ENCODE measurements at places on chromosomes 2 and 18.

DNA sequence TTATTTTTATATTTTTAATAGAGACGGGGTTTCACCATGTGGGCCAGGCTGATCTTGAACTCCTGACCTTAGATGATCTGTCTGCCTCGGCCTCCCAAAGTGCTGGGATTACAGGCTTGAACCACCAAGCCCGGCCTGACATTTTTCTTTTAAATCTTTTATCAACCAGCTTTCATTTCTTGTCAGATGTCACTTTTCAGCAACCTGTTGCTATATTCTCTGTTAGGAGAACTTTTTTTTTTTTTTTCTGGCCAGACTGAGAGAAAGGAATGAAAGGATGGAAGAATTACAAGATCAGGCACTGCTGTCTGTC, 146.3 kb downstream of the TGIF1 start:
- no peak for DNase-seq

GRCh38 chr18:48615566-48616401, 77.0 kb downstream of the CTIF start:
- DNase-seq = no peak

- DNase-seq = no peak
These were observed 71.2 kb upstream of the SEC11C start for GRCh38 chr18:59068276-59069071.

DNA sequence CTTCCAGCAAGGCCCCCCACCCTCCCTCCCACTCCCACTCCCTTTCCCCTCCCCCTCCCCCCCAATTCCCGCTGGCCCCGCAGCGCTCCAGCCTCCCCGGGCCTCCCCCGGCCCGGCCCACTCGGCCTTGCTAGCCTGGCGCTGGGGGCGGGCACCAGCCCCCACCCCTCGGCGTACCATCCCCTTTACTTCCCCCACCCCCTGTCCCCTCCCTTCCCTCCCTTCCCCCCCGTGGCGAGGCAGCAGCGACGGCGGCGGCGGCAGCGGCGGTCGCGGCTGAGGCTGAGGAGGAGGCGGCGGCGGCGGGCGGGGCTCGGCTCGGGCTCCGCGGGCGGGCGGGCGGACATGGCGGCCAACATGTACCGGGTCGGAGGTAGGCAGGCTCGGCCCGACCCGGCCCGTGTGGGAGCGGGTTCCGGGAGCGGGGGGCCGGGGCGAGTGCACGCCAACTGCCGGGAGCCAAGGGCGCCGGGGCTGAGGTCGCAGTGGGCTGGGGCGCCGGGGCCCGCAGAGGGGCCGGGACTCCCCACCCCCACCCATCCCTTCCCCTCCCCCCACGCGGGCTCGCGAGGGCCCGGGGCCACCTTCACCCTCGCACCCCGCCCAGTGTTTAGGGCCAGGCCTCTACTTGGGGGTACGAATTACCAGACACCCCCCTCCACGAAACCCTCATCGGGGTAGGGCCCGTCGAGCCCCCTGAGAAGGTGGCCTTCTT, at the start of gene MTA3:
Gene MTA3 (plus strand): TSS at position 232 of the 715 bp plus-strand sequence. CDS start 114 bp downstream, at position 346.
- peak; percentile 70 for DNase-seq

- DNase-seq = no peak
These were observed 54.5 kb downstream of the DPP10 start for GRCh38 chr2:114496959-114497358.

DNA sequence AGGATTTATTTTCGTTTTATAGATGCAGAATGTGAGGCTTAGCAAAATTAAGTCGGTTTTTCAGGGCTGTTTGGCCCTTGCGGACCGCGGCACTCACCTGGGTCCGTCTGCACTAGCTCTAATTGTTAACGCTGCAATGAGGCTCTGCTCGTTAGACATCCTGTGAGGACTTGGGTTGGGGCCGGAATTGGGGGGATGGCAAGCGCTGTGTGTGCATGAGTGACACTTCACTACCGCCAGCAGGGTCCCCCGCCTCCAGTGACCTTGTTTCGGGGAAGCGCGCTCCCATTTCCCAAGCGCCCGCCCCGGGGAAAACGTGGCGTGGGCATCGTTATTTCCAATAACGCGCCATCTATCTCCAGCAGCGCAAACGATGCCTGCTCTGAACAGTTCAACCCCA, 54.2 kb downstream of the KCNG2 start:
- DNase-seq = no peak

DNA sequence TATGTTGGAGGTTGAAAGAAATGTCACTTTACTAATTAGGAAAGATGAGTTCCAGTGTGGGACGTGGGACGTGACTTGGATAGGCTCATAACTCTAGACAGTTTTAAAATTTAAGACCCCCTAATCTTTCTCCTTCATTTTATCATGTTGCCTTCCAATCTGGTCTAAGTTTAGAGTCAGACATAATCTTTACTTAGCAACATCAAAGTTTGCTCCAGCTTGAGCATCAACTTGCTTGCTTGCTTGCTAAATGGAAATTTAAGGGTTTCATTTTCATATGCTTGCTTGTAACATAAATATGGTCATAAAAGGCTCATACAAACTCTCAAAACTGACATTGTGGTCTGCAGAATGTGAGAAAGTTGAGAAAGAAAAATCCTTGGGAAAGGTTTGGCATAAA, 428.9 kb downstream of the EPHA4 start:
- no peak for DNase-seq

DNA sequence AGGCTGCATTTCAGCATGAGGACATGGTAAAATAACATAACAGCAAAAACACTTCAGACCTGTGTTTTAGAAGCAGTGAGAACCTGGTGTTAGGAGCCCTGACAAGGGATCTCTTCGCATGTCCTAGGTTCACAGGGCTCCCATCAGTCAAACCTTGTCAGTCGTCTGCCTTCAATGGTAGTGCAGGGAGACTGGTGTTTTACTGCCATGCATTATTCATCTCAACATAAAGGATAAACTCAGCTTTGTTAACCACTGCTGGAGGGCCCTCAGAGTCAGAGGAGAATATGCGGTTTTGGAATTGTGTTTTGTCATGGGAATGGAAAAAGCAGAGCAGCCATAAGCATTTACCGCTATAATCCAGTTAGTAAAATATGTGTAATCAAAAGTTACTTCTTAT, 275.9 kb upstream of the GCFC2 start:
- DNase-seq = no peak

- DNase-seq = no peak
These were observed 68.0 kb downstream of the KLHL29 start for GRCh38 chr2:23452853-23453420.

DNA sequence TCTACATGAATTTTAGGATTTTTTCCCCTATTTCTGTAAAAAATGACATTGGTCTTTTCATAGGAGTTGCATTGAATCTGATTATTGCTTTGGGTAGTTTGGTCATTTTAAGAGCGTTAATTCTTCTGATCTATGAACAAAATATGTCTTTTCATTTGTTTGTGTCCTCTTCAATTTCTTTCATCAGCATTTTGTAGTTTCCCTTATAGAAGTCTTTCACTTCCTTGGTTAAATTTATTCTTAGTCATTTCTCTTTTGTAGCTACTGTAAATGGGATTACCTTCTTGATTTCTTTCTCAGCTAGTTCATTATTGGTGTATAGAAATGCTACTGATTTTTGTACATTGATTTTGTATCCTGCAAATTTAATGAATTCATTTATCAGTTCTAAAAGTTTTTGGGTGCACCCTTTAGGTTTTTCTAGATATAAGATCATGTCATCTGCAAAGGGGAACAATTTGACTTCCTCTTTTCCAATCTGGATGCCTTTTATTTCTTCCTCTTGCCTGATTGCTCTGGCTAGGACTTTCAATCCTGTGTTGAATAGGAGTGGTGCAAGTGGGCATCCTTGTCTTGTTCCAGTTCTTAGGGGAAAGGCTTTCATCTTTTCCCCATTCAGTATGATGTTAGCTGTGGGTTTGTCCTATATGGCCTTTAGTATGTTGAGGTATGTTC, 36.6 kb upstream of the AAK1 start:
- DNase-seq = no peak

- no peak for DNase-seq
These were observed 6.7 kb downstream of the DLX1 start for GRCh38 chr2:172091761-172092566.

- DNase-seq = peak; percentile 38
These were observed 11.9 kb downstream of the GAL3ST2 start for GRCh38 chr2:241788572-241788971.

GRCh38 chr2:162022290-162022945, 51.6 kb downstream of the DPP4 start:
- DNase-seq = no peak

DNA sequence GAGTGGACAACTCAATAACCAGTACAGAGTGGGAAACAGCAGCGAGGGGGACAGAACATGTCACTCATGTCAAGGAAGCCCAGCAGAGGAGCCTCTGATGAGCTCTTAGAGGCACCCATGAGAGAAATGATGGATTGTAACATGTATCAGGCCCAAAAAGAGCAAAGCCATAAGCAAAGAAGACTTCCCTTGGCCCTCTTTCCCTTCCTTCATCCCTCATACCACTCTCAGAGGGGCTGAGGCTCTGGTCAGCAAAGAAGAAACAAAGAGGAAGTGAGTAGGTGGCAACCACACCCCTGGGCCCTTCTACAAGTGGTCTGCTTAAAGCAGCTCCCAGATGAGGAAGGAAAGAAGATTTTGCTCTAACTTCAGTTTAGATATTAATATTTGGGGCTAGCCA, 112.8 kb downstream of the CDC42EP3 start:
- DNase-seq = no peak

DNA sequence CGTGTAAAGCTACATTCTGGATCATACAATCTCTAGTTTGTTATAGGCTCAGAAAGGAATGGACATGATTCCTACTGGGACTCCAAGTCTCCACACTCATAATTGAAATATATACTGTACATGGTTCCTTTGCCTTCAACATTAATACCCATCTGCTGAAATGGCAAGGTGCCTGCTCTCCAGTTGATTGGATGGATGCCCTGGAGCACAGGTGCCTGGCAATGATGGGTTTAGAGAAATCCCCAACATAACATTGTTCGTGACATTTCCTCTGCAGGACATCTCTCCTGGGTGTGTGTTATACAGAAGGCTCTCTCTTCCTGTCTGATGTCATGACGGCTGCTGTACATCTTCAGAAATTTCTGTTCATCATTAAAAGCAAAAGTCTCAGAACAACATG, 449.7 kb upstream of the CWC22 start:
- DNase-seq = no peak

DNA sequence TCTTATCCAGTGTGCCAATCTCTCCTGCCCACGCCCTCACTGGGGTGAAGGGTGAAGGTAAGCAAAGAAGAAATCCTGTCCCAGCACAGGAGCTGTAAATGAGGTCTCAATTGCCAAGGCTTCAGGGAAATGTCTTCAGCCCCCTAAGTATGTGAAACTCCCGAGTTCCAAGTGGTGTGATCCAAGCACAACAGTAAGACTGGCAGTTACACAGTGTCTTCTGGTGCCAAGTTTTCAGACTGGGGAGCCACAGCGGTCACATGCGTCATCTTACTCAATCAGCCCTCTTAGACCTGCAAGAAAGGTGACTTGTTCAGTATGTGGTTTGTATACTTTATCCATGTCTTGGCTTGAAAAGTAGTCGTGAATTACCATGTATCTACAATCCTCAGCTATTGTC, 55.0 kb upstream of the SPRED2 start:
- DNase-seq = no peak

- DNase-seq = no peak
These were observed 51.2 kb downstream of the INHBB start for GRCh38 chr2:120396861-120397811.

DNA sequence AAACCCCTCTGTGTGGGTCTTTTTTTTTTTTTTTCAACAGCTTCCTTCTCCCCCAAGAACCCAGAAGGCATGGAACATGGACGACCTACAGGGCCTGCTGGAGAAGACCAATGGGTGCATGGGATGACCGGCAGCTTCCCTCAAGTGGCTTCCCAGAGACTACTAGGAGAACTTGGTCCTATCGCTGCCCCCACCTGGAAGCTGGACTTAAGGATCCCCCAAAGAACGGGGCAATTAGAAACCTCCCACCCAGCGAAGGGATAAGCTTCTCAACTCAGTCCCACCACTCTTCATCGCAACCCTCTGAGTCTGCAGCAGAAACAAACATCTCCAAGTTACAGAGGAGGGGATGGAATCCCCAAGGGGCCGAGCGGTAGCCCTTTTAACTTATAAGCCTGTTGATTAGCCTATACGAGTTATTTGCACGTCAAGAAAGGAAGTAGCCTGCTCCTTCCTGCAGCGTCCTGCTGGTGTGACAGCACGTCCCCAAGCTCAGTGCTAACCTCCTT, 1.4 kb downstream of the ACTR1B start:
- DNase-seq = no peak

DNA sequence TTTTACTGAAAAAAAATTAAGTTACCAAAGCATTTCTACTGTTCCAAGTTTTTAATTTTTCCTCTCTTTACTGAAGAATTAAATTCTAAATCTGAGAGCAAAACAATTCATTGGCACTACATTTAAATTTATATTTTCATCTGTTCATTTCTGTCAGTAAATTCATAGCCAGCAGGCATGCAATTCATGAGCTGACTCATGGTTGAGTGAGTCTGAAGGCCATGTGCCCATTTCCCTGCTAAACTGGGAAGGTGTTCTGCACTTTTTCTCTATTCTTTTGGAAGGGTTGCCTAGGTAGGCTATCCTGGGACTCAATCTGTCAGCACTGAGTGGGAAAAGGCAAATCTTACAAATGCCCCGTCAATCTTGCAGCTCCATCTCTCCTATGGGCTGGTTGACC, 88.7 kb downstream of the KLHL14 start:
- no peak for DNase-seq

DNA sequence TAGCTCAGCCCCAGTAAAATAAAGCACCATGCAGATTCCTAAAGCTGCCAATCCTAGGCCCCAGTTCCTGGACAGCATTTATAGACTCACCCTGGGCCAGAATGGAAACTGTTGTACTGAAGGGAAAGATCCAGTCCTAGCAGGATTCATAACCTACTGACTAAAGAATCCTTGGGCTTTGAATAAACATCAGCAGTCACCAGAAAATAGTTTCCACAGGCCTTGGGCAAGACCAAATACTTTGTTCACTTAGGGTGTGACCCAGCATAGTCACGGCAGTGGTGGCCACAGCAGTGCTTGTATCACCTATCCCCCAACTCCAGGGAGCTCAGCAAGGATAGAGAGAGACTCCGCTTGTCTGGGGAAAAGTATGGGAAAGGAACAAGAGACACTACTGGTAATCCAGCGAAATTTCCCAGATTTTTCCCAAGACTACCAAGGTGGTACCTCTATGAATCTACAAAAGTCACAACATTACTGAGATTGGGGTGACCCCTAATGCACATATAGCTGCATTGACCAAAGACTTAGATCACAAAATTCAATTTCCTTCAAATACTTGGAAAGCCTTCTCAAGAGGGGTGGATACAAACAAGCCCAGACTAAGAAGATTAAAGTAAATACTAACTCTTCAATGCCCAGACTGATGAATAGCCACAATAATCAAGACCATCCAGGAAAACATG, 748.1 kb upstream of the LRATD1 start:
- no peak for DNase-seq

- no peak for DNase-seq
These were observed 493.0 kb upstream of the ACVR2A start for GRCh38 chr2:147351784-147352183.
